COLO829 (cell line): ENCODE measurements at places on chromosomes 5 and 9.

DNA sequence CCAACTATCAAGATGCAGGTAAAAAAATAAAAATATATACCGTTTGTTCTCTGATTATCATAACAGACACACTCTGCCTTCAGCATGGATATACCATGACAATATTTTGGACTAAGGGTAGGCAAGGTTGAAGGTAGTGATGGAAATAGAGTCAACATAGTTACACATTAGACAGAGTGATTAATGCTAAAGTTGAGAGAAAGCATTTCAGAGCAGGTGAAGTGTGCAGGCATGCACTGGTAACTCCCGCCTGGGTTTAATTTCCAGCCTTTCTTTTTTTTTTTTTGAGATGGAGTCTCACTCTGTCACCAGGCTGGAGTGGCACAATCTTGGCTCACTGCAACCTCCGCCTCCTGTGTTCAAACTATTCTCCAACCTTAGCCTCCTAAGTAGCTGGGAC is 458.5 kb downstream of the TLR4 start:
- DNase-seq, result no peak

DNA sequence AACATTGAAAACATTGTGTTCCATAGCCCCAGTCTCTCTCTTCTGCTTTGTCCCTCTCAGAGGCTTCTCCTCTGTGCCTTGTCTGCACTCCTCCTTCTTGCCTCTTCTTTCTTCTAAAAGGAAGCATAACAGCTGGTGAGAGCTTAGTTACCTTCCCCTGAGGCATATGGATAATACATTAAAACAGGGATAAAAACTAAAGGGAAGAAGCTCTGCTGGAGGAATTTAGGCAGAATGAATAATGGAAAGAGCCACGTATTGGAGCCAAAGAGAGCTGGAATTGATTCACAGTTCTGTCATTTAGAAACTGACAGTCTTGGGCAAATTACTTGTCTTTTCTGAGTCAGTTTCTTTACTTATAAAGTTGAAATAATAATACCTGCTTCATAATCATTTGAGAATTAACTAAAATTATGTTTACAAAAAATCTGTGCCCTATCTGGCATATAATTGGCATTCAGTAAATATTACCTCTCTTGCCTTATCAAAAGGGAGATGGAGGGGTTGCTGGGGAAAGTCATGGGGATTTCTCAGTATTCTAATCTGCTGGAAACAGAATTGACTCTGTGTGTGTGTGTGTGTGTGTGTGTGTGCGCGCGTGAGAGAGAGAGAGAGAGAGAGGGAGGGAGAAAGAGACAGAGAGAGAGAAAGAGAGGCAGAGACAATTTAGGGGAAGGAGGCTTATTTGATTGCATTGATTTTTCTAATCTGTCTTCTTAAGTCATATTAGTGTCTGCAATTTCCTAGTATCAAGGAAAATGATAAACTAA is 20.2 kb downstream of the ZNF474 start:
- no peak for DNase-seq

GRCh38 chr9:9202276-9202675 is 1402.7 kb upstream of the DMAC1 start:
- no peak for DNase-seq

DNA sequence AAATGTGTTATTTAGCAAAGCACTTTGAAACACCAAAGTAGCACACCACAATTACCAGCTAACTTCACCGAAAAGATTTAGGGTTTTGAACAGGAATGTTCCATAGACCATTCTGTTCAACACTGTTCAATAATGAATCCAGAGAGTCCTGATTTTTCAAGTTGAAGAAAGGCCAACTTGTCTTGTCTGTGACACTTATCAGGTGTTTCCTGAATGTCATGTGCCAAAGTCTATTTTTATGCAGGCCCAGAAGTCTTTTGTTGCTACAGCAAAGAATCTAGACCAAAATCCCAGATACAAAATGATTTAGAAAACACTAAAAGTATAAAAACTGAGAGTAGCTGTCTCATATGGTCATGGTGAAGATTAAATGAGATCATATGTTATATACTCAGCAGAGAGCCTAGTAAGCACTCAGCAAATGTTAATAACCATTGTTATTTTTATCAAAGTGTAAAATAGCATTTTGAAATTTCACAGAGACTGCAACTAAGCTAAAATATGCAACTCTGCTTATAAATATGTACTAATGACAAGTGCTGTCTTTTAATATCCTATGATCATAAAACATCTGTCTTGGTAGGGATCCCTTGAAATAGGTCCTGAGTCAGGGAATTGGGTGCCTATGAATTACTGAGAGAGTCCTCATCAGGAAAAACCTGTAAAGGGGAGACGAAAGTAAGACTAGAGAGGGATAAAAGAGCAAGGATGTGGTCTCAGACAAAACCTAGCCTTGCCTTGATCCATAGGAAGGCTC is 122.4 kb upstream of the SLC12A2 start:
- DNase-seq, result no peak

- peak; percentile 21 for DNase-seq
Observed at GRCh38 chr5:152514827-152515397, 109.8 kb upstream of the NMUR2 start.

- DNase-seq, result no peak
Observed at GRCh38 chr9:110543631-110544051, 35.9 kb downstream of the SVEP1 start.

DNA sequence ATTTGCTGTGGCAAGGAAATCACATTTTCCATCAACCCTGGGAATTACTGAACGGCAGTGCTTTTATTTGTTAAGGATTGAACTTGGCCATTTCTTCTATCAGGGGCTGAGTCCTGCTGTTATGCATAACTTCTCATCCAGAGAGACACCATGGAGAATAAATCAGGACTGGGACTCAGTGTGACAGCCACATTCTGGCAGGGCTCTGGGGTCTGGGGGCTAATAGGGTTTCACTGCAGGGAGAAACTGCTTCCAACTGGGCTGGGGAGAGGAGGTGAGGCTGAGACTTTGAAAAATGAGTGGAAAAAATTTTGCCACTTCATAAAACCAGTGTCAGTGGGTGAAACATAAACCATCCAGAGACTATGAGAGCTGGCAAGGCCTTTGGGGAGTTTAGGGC is 95.7 kb upstream of the ALDH1B1 start:
- DNase-seq, result no peak

DNA sequence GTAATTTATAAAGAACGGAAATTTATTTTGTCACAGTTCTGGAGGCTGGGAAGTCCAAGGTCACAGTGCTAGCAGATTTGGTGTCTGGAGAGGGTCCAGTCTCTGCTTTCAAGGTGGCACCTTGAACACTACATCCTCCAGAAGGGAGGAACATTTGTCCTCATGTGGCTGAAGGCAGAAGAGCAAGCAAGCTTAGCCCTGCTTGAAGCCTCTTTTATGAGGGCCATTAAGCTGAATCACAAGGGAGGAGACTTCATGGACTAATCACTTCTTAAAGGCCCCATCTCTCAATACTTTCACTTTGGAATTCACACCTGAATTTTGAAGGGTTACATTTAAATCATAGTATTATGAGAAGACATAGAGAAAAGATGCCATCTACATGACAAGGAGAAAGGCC is 215.4 kb upstream of the NFIL3 start:
- DNase-seq, result no peak

GRCh38 chr5:177455036-177455660 is 8.5 kb downstream of the PRR7 start:
- no peak for DNase-seq

GRCh38 chr5:150180241-150181026 is 9.4 kb upstream of the SLC6A7 start:
- DNase-seq, result no peak

DNA sequence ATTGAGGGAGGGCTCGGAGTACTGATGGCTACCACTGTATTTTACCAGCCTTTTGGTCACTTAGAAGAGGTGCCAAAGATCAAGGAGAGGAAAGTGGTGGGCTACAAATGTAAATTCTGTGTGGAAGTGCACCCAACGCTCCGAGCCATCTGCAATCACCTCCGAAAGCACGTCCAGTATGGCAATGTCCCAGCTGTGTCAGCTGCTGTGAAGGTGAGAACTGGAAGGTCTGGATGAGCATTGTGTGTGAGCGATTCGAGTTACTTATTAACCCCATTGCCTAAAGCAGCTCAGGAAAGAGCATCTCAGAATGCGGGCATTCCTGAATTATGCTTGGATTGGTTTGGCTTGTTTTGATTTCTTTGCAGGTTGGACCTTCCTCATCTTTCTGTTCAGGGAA is 67.5 kb downstream of the ZNF462 start:
- no peak for DNase-seq

GRCh38 chr5:84253946-84254345 is 130.7 kb downstream of the EDIL3 start:
- DNase-seq, result no peak

- no peak for DNase-seq
Observed at GRCh38 chr5:151222790-151223446, 974 bp downstream of the CCDC69 start.

DNA sequence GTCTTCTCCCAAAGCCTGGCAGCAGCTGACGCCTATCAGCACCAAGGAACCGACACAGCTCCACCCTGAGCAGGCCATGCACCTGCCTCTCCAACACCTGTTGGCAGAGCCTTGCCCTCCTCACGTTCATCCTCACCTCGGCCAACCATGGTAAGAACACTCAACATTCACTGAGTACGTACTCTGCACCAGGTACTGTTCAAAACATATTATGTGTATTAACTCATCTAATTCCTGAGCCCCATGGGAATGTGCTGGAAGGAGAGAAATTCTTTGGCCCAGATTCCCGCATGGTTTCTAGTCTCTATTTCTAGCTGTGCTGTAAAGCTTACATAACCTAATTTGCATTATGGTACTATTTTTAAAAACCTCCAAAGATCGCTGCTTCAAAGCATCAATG is 86.1 kb downstream of the GPR21 start:
- no peak for DNase-seq
